ENCODE measurements at places on chromosomes 2 and 18. TPM values are rescaled to one million over a fixed set of nuclear protein-coding genes. Genes with fewer than 3 reads are reported as not detected.

Gene PRKAG3
- not detected for total RNA-seq

Gene FHL2
- 86.5 TPM for total RNA-seq

Gene IKZF2
- 12.2 TPM for total RNA-seq

Gene RGPD3
- 0.49 TPM for total RNA-seq

Gene VIL1
- total RNA-seq = under 0.01 TPM

Gene LBX2
- total RNA-seq = 2.1 TPM

Gene DYNAP
- not detected for total RNA-seq

Gene TSPYL6
- not detected for total RNA-seq

Gene GREB1
- total RNA-seq = 0.65 TPM

Gene RAX
- total RNA-seq = not detected

Gene CKAP2L
- 3.0 TPM for total RNA-seq

Gene INHBB
- 10.1 TPM for total RNA-seq

Gene RANBP2
- 77.2 TPM for total RNA-seq

Gene ABHD3
- 3.4 TPM for total RNA-seq

Gene TTLL4
- 9.8 TPM for total RNA-seq

Gene PSMA8
- total RNA-seq = not detected

Gene L3MBTL4
- total RNA-seq = 0.49 TPM

Gene AMMECR1L
- 17.2 TPM for total RNA-seq

Gene CRACDL
- 0.16 TPM for total RNA-seq

Gene ANKRD30B
- 0.24 TPM for total RNA-seq

Gene MOGAT1
- not detected for total RNA-seq

All from hair follicle dermal papilla cell (primary cell).